ENCODE measurements at places on chromosomes 6 and 20.

DNA sequence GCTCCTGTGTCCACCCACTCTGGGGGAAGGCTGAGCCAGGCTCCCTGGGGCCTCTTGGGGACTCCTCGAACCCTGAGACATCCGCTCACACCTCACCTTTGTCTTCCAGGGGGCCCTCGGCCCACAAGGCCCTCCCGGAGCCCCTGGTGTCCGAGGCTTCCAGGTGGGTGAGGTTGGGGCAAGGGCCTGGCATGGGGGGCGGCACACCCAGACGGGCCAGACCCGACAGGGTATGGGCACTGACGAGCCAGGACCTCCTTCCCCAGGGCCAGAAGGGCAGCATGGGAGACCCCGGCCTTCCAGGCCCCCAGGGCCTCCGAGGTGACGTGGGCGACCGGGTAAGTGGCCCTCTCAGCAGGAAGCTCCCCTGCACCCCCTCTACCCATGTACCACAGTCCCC, 13.4 kb downstream of the COL9A3 start:
- ATAC-seq = no peak

GRCh38 chr6:119326291-119327005, 23.1 kb downstream of the MAN1A1 start:
- ATAC-seq = no peak

DNA sequence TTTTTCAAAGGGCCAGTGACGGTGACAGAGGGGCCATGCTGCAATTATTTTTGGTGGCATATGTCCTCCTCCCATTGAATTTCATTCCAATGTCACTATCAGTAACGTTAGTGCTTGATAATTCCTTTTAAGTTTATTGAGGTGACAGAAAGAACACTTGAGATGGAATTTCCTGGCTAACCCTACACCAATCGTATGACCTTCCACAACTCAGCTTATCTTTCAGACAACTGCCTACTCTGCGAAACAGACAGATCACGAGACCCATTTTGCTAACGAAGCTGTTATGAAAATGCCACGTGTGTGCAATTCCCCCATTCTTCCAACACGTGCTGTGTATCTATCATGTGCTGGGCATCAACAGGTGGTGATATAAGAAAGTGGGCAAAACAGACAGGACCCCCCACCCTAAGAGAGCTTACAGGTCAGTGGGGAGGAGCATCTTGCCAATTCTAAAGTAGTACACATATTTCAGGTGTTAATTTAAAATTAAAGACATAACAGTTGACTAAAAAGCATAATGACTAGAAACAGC, 113.0 kb downstream of the IRF4 start:
- no peak for ATAC-seq

DNA sequence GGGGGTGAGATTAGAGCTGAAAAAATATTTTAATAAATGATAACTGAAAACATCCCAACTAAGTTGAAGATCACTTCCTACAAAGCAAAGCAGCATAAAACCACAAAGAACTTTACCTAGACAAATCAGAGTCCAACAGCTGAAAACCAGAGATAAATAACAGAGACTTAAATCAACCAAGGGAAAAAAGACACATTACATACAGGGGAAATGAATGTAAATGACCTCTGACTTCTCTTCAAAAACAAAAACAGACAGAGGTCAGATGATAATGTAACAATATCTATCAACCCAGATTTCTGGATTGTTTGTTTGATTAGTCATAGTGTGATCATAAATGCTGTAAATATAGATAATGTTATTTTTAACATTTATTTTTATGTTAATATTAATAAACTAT, 782.8 kb downstream of the TFAP2A start:
- ATAC-seq = no peak

Data from gastroesophageal sphincter (tissue), 4 donors.